ENCODE measurements at places on chromosomes 6 and 20.

GRCh38 chr20:4062721-4063606 lies 47.6 kb upstream of the RNF24 start:
- DNase-seq, result no peak

GRCh38 chr20:59782986-59783640 lies 150.3 kb downstream of the SYCP2 start:
- no peak for DNase-seq

DNA sequence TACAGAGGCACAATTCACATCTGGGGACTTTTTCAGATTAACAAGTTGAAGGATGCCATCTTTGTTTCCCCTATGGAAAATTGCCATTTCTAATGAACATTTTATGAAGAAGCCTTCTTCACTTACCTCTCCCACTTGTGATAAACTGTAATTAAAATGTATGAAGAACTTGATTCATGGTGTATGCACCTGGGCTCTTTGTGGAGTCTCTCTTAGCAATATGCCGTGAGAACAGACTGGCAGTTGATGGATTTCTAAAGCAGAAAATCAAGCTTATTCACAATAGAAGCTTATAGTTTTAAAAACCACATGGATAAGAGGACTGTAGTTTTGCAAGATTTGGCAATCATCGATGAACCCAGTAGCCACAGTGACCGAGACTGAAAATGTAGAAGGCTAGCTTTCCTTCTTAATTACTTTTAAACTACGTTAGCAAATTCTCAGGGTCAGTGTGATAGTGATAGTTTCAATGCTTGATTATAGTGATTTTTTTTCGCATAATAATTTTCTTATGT lies 270.6 kb downstream of the PRL start:
- DNase-seq, result no peak

DNA sequence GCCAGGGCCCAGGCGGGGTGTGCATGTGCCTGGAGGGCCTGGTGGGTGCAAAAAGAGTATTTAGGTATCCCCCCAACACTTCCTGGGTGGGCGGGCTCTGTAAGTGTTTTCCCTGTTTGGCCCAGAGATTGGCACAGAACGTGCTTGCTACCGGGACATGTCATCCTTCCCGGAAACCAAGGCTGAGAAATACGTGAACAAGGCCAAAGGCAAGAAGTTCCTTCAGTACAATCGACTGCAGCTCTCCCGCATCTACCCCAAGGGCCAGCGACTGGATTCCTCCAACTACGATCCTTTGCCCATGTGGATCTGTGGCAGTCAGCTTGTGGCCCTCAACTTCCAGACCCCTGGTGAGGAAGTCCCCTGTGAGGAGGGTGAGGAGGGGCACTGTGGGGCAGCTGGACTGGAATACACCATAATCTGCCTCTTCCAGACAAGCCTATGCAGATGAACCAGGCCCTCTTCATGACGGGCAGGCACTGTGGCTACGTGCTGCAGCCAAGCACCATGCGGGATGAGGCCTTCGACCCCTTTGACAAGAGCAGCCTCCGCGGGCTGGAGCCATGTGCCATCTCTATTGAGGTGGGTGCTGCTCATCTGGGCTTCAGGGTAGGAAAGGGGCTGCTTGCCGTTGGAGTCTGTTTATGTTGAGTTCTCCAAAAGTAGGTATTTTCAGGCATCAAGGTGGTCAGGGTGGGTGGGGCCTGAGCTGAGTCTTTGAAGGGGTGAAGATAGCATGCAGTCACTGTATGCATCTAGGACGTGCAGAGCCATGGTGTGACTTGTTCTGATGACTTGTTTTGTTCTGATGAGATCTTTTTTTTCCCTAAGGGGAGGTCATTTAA lies 35.2 kb downstream of the PLCG1 start:
- no peak for DNase-seq

DNA sequence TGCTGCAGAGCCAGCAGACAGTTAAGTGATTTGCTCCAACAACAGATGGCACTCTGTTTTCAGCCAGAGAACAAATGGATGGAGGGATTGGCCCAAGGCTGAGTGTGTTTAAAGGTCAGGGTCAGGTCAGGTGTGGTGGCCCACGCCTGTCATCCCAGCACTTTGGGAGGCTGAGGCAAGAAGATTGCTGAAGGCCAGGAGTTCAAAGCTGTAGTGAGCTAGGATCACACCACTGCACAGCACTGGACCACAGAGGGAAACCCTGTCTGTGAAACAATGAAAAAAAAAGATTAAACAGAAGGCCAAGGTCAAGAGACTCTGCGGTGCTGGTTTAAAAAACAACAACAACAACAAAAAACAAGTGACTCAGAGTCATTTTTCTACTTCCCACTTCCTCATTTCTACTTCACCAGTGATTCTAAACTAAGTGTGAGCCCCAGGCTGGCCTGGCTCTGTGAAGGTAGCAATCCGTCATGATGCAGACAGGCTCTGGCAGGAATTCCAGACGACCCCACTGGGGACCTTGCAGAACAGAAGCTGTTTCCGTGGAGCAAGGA lies 42.5 kb upstream of the ARMC2 start:
- DNase-seq, result no peak

GRCh38 chr6:47064274-47064673 lies 22.1 kb upstream of the ADGRF1 start:
- no peak for DNase-seq

GRCh38 chr20:62311150-62311549 lies 8.4 kb downstream of the ADRM1 start:
- DNase-seq, result no peak

GRCh38 chr6:105259913-105260889 lies 80.4 kb upstream of the POPDC3 start:
- no peak for DNase-seq

GRCh38 chr6:116568821-116569755 lies 2.2 kb upstream of the RWDD1 start:
- no peak for DNase-seq

DNA sequence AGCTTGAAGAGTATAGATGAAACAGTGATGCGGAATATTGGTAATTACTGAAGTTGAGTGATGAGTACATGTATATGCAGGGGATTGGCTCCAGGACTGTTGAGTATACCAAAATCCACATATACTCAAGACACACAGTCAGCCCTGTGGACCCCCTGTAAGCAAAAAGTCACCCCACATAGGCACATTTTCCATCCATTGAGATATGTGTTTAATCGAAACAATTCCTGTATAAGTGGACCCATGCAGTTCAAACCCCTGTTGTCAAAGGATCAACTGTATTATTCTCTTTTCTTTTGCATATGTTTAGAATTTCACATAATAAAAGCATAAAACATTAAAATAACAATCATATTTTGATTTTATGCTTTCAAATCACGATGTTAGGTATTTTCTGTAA lies 32.1 kb upstream of the FILIP1 start:
- no peak for DNase-seq

- DNase-seq, result no peak
Measured at GRCh38 chr6:142833054-142833453, 111.9 kb downstream of the HIVEP2 start.

- DNase-seq, result no peak
Measured at GRCh38 chr20:23304616-23305015, 46.0 kb upstream of the NXT1 start.

DNA sequence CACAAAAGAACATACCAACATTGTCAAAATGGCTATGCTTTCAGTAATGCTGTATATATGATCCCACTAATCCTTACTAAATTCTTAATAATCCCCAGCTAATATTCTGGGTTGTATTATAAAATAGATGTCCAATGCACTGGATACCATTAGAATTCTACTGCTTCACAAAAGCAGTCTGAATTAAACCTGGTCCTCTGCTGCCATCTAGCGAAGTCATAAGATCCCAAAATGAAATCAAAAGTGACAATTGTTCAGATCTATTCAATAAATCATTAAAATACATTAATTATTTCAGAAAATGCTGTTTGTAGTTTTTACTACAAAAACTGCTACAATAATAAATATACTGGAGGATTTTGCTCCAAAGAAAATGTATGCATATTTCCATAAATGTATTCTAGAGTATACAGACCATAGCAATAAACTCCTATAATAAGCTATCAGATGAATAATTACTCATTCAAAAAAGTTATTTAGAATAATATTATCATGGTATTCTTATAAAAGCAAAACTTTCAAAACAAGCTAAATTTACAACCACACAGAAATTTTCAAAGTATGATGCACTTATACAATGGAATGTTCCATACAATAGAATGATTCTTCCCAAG lies 92.6 kb downstream of the RNGTT start:
- no peak for DNase-seq

DNA sequence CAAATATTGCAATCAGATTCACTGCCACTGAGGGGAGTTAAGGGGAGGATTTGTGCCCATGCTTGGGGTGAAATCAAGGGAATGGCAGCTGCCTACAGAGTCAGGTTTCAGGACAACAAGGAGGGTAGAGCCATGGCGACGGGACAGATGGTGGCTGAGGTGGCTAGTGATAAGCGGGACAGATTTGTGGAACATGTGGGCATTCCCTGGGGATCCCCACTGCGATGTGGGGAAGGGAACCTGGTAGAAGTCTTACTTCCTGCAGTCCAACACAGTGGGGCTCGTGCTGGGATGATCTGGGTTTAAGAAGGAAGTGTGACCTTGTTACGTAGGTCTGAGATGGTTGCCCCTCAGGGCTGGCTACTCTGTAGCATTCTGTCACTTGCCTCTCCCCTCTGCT lies 292.0 kb upstream of the JARID2 start:
- DNase-seq, result no peak
